ENCODE measurements at places on chromosomes 2 and 18.

GRCh38 chr2:70433315-70433714 is 120.3 kb downstream of the TGFA start:
- DNase-seq = no peak

- no peak for DNase-seq
Measured at GRCh38 chr2:116696903-116697302, 1117.6 kb upstream of the DDX18 start.

DNA sequence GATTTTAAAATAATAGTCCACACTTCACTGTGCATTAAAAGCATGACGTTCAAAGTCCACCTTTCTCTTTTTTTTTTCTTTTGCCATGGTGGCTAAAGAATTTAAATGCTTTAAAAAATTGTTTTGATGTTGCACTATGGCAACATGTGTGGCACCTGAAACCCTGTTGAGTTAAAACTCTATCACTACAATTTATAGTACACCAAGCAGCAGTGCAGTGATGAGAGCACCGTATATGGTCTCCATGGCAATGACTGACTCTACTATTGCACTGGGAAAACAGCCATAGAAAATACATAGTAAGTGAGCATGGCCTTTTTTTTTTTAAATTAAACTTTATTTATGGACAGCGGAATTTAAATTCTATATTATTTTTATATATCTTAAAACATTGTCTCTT is 298.8 kb downstream of the FIGN start:
- DNase-seq = no peak

GRCh38 chr2:136647039-136647438 is 118.3 kb upstream of the THSD7B start:
- DNase-seq = no peak

- no peak for DNase-seq
Measured at GRCh38 chr2:59969161-59969560, 584.3 kb downstream of the BCL11A start.

DNA sequence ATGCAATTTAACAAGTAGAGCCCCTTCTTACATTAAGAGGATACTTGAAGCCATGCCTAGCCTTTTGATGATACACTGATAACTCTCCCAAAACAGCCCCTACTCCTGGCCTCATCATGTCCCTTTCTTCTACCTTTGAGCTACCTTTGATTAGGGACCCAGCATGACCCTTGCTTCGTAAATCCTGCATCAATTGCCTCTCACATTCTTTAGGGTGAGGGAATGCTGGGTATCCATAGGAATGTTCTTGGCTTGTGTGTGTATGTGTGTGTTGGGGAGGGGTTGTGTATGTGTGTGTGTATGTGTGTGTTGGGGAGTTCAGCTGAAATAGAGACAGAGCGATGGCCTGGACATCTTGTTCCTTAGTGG is 5.3 kb upstream of the KRCC1 start:
- DNase-seq = no peak

DNA sequence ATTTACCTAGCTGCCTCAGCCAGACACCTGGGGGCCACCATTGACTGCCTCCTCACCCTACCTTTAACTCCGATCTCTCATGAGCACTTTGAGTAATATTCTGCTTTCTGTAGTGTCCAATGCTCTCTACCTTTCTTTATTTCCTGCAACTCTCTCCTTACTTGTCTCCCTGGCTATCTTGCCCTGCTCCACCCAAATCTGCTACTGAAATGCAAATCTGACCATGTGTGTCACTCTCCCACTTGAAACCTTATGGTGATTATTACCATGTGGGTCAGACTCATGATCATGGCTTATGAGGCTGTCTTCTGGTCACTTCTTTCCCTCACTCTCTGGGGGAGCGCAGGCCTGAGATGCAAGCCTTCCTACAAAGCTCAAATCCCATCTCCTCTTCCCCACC is 83.3 kb downstream of the INSIG2 start:
- DNase-seq = no peak

- DNase-seq = no peak
Measured at GRCh38 chr2:228786901-228787300, 484.2 kb downstream of the PID1 start.

- DNase-seq = no peak
Measured at GRCh38 chr2:204655101-204655500, 109.8 kb downstream of the PARD3B start.

GRCh38 chr2:222935688-222936298 is 75.0 kb downstream of the ACSL3 start:
- DNase-seq = no peak

DNA sequence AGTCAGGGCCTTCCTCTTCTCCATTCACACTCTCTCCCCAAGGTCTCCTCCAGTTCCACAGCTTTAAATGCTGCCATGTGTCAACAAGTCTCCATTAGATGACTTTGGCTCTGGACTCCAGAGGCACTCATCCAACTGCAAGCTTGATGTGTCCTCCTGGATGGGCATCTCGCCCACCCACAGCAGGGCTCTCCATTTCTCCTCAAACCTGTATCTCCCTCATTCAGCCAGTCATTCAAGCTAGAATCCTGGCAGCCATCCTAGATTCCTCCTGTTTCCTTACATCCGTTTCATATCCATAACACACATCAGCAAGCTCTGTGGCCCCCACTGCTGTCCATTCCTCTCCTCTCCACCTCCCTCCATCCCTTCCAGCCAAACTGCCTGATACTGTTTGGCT is 88.4 kb upstream of the AFF3 start:
- no peak for DNase-seq

GRCh38 chr2:192286093-192286701 is 91.5 kb upstream of the TMEFF2 start:
- no peak for DNase-seq

DNA sequence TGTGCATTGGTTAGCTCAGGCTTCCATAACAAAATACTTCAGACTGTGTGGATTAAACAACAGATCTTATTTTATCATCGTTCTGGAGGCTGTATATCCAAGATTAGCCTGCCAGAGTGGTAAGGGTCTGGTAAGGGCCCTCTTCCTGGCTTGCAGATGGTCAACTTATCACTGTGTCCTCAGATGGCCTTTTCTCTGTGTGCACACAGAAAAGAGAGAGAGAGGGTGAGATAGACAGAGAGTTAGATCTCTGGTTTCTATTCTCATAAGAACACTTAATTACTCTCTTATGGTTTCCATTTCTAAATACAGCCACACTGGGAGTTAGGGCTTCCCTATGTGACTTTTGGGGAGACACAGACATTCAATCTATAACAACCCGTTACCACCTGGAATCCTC is 1003.5 kb downstream of the TSN start:
- DNase-seq = no peak

DNA sequence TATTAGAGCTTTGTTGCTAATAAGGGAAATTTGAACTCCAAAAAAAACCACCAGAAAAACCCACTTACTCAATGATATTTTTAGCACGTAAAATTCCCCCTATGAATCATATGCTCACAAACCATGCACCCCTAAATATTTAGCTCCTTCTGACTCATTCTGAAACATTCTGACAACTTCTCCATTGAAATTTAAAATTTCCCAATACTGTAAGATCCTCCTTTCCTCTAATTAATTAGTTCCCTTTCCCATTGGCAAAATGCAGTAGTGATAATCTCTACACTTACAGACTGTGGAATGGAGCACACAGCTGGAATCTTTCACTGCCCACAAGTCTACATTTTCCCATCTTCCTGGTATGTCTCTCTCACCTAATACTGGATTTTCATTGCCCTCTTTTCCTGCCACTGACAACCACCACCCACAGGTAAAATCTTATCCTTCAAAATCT is 215.8 kb upstream of the ACVR2A start:
- peak; percentile 6 for DNase-seq

- DNase-seq = no peak
Measured at GRCh38 chr2:52340171-52340570, 1308.2 kb upstream of the NRXN1 start.

GRCh38 chr2:217248312-217248935 is 388.6 kb upstream of the TNP1 start:
- DNase-seq = no peak

GRCh38 chr2:98517636-98518035 is 73.0 kb downstream of the INPP4A start:
- no peak for DNase-seq

DNA sequence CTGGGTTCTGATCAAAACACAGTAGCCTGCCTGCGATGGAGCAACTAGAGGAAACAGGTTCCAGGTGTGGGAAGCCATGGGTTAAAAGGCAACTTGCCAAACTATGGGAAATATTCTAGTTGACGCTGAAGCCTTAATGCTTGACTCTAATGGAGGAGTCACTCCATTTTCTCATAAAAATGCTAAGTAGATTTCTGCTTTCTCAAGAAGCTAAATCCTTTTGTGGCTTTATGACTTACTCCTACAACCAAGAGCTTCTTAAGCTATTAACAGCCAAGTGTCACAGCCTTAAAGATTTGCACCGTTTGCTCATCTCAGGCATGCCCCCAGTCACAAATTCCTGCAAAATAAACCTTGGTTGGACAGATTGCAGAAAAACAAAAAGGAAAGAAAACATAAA is 25.2 kb downstream of the ANKRD44 start:
- DNase-seq = no peak

DNA sequence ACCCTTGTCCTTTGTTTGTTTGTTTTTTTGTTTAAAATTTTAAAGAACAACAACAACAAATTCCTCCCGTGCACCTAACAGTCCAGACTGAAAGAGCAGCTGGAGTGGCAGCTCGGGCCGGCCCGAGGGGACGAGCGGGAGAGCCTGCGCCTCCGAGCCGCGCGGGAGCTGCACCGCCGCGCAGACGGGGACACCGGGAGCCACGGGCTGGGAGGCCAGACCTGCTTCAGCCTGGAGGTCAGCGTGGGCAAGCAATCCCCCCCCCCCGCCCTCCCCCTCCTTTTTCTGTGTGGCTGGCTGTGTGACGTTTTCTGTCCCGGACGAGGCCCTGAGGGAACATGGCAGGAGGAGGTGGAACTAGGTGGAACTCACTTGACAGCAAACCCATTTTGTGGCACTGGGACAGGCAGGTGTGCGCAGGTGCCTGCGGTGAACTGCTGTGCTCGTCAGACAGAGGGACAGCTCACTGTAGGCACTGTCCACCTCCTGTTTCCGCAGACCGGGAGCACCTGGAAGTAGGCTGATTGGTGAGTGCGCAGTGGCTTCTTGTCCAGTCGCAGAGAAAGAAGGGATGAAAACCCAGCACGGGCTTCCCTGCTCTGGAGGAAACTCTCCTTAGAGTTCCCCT is 80.6 kb downstream of the MTCL1 start:
- DNase-seq = no peak

- no peak for DNase-seq
Measured at GRCh38 chr2:216681683-216682082, 13.7 kb downstream of the IGFBP5 start.

DNA sequence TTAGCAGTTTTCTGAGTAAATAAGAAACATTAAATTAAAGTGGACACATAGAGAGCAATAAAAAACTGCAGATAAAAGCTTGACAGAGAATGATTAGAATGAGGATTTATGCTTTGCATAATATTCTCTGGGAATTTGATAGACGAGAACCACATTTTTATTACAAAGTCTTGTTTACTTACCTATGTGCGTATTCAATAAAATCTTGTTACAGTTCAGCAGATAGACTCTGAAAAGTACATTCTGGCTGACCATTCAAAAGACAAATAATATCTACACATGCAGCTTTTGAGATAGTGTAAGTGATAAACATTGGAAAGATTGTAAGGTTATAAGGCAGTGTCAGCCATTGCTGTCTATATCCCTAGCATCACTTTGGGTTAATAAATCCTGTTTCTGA is 381.6 kb downstream of the NYAP2 start:
- no peak for DNase-seq

DNA sequence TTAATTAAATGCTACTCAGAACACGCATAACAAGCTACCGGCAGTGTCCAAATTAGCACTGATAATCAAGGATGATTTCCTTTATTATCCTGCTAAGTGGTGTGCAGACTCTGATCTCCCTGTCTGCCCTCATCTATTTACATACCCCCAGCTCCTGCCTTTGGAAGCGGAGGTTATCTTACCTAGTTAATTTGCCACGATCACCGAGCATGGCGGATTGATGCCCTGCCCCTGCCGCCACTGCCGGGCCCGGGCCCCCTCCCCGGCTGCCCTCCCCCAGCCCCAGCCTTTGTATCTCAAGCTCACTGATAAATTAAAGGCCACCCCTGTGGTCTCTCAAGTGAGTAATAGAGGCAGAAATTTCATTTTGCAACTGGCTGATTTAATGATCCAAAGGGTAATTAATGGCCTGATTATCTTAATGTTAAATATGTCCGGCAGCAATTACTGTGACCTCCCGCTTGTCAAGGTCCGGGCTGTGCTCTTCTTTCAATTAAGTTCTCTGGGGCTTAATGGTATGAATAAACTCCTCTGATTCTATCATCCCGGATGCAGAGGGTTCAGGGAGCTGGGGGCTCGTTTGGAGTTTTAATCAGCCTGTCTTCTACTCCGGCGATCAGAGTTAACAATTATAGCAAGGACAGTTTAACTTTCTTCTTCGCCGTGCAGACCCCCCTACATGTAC is 113.4 kb downstream of the GBX2 start:
- no peak for DNase-seq

DNA sequence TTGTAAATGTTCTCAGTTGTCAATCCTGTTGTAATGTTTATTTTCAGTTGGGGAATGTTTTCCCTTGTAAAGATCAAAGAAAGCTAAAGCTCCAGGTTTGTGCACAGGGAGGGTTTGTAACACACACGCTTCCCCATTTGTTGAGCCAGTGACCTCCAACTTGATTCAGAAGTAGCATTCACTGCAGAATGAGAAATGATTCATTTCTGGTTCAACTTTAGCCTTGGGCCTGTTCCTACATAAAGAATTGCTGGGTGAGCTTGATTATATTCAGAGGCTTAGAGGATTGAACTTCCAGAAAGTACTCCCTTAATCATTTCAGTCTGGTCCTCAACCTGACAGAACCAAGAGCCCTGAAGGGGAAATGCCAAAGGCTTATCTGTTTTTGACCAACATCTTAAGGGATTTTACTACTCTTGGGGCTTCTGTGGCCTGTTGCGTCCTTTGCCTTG is 70.6 kb upstream of the CAVIN2 start:
- no peak for DNase-seq

- no peak for DNase-seq
Measured at GRCh38 chr2:28547223-28547860, 51.5 kb downstream of the PLB1 start.

- no peak for DNase-seq
Measured at GRCh38 chr18:31657823-31658669, 26.3 kb downstream of the B4GALT6 start.

DNA sequence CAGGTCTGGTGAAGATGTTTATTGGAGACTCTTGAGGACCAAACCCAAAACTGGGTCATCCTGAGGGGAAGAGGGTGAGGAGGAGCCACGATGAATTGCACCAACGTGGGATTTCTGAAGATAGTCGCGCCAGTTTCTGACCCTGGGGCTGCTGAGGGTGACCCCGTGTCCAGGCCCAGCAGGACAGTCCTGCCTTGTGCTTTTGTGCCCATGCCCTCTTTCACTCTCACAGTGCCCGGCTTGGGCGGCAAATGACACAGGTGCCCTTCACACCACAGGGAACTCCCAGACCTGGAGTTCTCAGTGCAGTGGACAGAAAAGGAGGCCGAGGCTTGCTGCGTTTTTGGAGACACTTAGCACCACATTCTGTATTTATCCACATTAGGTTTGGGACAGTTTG is 15.5 kb upstream of the KIF1A start:
- DNase-seq = no peak
